Activated B cell treated with CpG ODN at 0.5 μM for 24 hours (primary cell): ENCODE measurements at places on chromosomes 3 and 15.
A peak's percentile ranks its signal among the peaks of the same experiment; 100 is the strongest.

DNA sequence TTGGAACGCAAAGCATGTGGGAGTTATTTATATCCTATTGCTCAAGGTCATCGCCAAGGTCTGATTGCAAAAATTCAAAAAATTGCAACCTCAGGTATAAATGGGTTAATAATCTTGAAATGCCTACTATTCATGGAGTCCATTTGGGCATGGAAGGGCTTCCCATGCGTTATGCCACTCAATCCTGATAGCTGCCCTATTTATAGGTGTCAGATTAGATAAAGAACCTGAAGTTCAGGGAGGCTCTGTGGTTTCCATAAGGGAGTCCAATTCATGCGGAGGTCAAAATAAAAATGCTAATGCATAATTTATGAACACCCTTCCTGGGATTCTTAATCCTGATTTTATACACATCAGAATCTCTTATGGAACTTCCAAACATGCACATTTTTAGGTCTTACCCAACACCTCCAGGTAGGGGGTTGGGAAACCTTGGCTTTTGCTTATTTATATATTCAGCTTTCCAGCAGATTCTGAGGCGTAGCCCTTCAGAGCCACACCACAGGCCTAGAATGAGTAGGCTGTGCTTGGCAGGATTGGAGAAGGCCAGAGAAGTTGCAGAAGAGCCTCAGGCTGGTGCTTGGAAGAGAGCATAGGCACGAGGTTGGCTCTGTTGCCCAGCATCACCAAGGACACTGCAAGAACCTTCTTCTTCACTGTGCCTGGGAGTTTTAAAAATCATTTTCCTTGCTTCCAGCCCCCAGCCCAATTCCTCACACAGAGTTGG, 324.4 kb upstream of the CFAP20DC start:
- DNase-seq, result no peak

GRCh38 chr3:178483704-178484103, 52.5 kb upstream of the KCNMB2 start:
- no peak for DNase-seq

DNA sequence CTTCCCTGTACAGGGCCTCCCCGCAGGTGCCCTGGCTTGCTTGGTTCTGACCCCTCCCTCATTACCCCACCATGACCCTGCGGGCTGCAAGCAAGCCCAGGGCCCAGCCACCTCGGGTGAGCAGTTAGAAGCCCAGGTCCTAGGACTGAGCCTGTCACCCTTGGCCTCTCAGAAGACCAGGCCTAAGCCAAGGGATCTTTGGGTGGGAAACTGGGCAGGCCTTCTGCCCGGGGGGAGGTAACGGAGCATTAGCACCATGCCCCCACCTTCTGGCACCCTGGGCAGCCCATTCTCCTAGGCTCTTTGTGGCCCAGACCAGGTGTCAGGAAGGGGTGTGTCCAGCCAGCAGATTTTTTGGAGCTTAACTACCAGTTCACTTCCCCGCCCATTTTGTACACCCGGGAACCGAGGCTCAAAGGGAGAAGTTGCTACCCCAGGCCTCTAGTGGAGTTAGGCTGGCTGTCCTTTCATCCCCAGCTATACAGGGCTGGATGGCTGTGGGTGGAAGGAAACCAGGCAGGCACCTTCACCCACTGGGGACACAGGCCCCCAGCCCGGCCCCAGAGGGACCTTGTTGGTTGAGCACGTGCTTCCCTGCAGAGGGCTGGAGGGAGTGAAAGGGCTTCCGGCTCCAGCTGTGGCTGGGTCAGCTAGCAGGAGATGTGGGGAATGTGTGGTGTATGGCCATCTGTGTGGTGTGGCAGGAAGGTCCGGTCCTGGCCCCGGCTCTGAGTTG, 1.4 kb downstream of the CSK start:
- peak; percentile 61 for DNase-seq

DNA sequence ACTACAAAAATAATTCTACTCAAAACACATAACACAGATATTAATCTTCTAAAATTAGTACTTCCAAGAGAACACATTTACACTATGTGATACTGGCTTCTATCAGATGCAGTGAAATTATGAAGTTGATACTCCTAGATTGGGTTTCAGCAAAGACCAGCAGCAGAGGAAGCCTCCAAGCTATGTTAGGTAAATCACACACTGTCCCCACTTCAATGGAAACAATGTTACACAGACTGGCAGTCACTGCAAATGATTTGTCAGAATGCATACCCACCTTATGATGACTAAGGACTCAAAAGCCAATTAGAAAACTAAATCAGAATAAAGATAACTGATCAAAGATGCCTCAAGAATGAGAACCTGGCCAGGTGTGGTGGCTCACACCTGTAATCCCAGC, 90.1 kb upstream of the MYO5C start:
- no peak for DNase-seq

GRCh38 chr15:59367022-59367451, 5.6 kb downstream of the MYO1E start:
- DNase-seq, result no peak
